ENCODE measurements at places on chromosomes 1 and 21. TPM values are rescaled to one million over a fixed set of nuclear protein-coding genes. Genes with fewer than 3 reads are reported as not detected.

PGLYRP3 gene
- polyA plus RNA-seq = not detected

BNIPL gene
- polyA plus RNA-seq = 0.59 TPM

FAM229A gene
- polyA plus RNA-seq = 3.6 TPM

GRCh38 chr1:61055110-61055614, 27.2 kb upstream of the NFIA start:
- H3K4me1 ChIP-seq = peaks cover 68% of the 10 kb centered on the region
- no peak overlapping the region for H3K27ac ChIP-seq
- H3K27me3 ChIP-seq = peaks cover 74% of the 10 kb centered on the region
- peak overlapping the region; percentile 83 for H3K4me3 ChIP-seq
- no peaks in the 10 kb centered on the region for H3K36me3 ChIP-seq

DNA sequence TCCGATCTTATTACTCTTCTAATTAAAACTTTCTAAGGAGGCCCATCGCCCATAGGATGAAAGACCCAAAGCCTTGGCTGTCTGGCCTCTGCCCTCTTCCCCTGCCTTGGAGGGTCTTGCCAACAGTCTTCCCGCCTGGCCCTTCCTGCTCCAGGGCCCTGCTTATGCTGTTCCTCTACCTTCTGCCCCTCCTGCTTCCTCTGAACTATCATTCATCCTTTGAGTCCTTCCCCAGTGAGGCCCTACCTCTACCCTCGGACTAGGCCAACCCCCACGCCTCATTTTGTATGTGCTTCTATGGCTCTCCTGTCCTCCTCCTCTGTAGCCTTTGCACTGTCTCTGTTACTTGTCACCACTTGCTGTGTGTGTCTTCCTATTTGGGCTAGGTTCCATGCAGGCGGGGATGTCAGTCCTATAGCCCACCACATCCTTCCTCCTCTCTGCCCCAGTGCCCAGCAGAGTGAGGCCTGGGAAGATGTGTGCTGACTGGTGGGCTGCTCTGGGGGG, 5.4 kb downstream of the RUSC1 start:
- peaks cover 16% of the 10 kb centered on the region for H3K36me3 ChIP-seq
- H3K27me3 ChIP-seq = peaks cover 7% of the 10 kb centered on the region
- H3K4me3 ChIP-seq = peak overlapping the region; percentile 99
- H3K27ac ChIP-seq = no peak overlapping the region

- no peak overlapping the region for H3K4me3 ChIP-seq
- H3K27me3 ChIP-seq = no peaks in the 10 kb centered on the region
- no peak overlapping the region for H3K27ac ChIP-seq
These were observed 27.7 kb upstream of the TTLL10 start for GRCh38 chr1:1146026-1146425.
